ENCODE measurements at places on chromosomes 3 and 15.
A peak's percentile ranks its signal among the peaks of the same experiment; 100 is the strongest.

DNA sequence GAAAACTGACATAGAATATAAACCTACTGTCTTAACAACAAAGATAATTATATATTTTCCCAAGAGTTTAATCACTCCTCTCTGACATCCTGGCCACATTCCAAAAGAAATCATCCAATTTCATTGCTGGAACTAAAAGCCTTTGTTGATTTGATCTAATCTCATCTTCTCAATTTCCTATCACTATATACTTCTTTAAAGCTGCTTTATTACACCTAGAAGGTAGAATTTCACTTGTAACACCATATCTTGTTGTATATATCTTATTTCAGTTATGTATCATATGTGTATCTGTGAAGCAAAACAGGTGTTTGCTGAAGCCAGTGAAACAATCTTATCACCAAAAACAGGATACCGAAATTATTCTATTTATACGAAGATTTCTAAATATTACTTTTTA is 740.2 kb downstream of the ROBO1 start:
- DNase-seq, result no peak

- no peak for DNase-seq
Observed at GRCh38 chr3:62892951-62893350, 17.7 kb upstream of the CADPS start.

- DNase-seq, result no peak
Observed at GRCh38 chr3:159158213-159158612, 356.4 kb downstream of the MFSD1 start.

DNA sequence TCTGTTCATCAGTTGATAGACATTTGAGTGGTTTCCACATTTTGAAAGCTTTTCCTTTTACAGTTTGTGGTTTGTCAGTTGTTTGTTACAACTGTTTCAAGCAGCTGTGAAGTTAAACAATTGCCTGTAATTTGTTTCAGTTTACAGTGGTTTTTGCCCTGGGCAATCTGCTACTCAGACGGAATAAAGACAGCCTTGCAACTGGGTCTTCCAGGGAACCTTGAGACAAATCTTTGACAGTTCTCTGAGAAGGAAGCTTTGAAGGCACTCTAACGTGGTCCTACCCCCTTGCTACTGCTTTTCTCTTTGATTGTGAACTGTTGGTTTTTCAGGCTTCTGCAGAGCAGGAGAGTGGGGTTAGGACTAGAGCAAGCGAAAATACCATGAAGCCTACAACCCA is 28.0 kb downstream of the LRRC28 start:
- DNase-seq, result no peak

DNA sequence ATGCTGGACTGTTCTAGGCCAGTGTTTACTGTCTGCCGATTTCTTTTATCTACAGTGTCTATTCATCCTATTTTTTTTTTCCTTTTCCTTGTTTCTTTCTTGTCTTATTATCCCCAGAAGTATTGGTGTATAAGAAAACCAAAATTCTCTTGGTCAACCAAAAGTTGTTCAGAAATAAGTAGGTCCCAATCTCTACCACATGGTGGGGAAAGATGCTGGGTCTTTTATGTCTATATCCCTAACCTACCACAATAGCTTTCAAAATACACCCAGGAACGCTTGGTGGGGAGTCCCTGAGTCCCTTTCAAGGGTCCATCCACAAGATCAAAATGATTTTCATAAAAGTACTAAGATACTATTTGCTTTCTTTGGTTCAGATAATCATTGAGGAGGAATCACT is 225.6 kb downstream of the CLSTN2 start:
- DNase-seq, result no peak

GRCh38 chr3:15557511-15557946 is 36.0 kb upstream of the COLQ start:
- peak; percentile 63 for DNase-seq

DNA sequence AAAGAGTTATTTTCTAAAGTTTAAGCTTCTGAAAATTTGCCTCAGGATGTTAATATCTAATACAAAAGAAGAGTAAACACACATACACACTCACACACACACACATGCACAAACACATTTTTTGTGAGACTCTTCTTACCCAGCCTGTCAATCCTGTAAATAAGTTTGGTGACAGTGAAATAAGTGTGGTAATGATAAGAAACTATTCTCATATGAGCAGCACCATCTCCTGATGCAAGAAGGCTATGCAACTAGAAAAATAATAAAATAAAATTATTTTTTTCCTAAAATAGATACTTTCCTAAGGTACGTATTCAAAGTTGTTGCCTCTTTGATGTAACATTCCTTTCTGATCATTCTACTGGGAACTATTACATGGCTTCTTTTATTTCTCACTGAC is 155.1 kb downstream of the MECOM start:
- no peak for DNase-seq

- DNase-seq, result no peak
Observed at GRCh38 chr3:120823156-120823555, 80.6 kb downstream of the GTF2E1 start.

- DNase-seq, result no peak
Observed at GRCh38 chr15:48109856-48110531, 10.8 kb upstream of the SLC24A5 start.

GRCh38 chr3:94028093-94028837 is at the start of gene STX19:
TSS of gene STX19 (minus strand) at chr3:94028597. CDS start at chr3:94015269, 13,328 bp downstream.
- no peak for DNase-seq

- no peak for DNase-seq
Observed at GRCh38 chr3:189316296-189317019, 144.7 kb downstream of the TPRG1 start.

- no peak for DNase-seq
Observed at GRCh38 chr3:64234571-64234970, 9.3 kb upstream of the PRICKLE2 start.

DNA sequence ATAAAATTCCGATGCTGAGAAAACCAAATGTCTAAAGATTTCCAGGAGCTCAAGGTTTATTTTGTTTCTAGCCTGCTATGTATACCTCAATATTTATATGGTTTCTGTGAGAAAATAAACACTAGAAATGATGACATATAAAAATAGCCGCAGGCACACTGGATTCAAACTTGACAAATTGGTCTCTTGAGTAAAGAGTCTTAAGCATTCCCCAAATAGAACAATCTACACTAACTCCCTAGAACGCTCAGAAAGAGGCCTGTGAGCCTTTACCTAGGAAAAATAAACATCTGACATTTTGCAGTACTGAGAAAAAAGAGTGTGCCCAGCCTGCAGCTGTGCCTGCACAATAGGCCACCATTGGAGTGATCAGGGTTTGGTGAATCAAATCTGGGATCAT is 75.2 kb downstream of the NEK10 start:
- no peak for DNase-seq

DNA sequence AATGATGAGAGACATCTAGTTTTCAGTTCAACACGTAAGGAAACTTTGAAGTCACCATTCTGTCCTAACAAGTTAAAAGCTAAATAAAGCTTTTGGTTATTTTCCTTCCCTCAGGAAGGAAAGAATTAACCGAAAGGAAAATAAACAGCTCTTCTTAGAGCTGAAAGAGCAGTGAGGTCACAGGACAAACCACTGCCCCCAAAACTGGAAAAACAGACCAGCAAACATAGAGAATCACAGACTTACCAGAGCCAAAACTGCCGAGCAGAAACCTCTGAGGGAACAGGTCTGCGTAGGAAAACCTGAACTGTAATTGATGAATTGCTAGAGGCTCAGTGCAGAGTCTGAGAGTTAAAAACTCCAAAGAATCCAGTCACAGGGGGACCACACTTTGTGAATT is 14.7 kb downstream of the USP50 start:
- DNase-seq, result no peak

DNA sequence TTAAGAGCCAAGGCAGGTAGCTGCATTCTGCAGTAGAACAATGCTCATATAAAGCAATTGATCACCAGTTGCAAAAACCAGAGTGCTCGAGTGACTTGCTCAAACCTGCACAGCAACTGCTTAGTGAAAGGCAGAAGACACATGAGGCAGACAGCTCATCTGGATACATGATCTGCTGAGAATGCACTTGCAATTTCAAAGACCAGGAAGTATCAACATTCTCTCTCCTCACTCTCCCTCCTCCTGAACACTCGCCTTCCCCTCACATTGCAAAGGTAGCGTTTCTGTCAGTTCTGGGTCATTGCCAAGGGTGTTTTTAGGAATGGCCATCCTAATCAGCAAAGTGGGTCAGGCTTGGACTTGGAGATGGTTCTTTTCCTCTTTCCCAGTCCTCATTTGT is 61.0 kb downstream of the BFSP2 start:
- DNase-seq, result no peak

DNA sequence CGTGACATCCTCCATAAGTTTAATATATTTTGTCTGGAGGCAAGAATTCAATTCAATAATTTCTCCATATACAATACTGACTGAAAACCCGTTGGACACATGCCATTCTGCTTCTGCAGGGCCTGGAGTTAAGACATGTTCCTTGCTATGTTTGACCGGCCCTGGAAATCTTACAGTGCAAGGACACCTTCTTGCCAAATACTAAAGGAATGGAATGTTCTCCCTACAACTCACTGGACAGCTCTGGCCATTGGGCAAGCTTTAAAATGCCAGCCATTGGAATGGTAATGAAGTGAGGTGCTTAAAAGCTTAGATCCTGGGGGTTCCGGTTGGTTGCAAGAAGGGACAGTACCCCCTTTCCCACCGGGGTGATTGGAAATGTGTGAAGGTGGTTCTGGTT is 329.8 kb upstream of the PROK2 start:
- no peak for DNase-seq

- no peak for DNase-seq
Observed at GRCh38 chr15:82371656-82372055, 22.4 kb upstream of the GOLGA6L10 start.

GRCh38 chr3:73835945-73836344 is 211.2 kb upstream of the PDZRN3 start:
- no peak for DNase-seq

DNA sequence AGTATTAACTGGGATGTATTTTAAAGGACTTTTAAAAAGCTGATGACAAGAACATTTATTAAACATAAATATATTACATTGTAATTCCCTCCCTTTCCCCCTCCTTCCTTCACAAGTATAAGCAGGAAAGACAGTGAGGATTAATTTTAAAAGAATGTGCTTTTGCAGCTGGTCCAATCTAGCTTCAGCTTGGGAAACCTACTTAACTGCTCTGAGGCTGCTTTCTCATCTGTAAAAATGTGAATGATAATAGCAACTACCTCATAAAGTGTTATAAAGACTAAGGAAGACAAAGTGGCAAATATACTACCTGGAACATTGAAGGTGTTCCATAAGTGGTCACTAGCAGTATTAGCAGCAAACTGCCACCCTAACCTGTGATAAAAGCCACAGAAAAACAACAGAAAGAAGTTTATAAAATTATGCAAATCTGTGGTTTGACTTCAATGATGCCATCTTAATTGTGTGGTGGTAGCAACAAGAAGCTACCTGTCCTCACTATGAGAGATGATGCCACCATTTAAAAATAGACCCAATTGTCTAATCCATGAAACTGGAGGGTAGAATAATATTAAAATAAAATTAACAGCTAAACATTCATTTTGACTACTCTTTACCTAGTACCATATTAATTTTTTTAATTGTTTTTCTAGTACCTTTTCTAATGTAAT is 20.0 kb downstream of the DHX36 start:
- no peak for DNase-seq

DNA sequence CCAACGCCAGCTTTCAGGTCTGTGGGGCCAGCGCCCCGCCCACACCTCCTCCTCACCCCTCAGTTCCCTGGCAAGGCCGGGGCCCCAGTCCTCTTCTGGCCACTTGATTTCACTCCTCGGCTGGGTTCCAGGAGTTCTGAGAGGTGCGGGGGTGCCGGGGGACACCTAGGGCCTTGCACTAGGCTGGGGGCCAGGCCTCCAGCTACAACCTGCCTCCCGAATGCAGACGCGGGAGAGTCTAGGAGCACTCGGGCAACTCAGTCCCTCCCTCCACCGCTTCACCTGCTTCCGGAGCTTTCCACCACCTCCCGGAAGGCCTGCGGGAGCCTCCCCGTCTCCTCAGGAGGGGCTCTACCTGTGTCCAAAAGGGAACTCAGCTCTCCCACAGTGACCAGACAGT is 35.6 kb downstream of the TNK2 start:
- DNase-seq, result no peak

DNA sequence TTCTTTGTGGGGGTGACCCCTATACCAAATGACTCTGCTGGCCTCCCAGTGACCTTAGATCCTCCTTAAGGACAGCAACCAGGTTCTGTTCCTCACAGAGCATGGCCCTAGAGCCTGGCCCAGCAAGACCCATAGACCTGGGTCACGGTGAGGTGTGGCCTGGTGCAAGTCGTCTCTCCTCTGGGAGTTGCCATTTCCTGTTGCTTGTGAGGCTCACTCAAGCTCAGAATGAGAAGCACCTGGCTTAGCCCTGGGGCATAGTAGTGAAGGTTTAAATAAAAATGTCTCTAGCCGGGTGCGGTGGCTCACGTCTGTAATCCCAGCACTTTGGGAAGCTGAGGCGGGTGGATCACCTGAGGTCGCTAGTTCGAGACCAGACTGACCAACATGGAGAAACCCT is 131.3 kb downstream of the SMAD6 start:
- DNase-seq, result no peak

DNA sequence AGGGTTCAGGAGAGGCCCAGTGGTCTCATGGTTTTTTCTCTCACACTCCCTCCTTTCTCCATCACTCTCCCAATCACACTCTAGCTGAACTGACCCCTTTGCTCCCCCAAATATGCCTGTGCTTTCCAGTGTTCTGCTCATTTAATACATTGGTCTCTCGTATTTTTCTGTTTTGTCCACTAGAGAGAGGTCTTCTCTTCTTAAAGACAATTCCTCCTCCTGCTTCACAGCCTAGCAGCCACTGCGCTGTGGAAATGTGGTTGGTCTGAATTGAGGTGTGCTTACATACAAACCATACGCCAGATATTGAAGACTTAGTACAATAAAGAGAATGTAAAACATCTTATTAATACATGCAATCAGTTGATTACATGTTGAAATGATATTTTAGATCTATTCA is 60.6 kb upstream of the XCR1 start:
- no peak for DNase-seq

GRCh38 chr15:71753346-71753745 is 57.0 kb upstream of the NR2E3 start:
- no peak for DNase-seq

DNA sequence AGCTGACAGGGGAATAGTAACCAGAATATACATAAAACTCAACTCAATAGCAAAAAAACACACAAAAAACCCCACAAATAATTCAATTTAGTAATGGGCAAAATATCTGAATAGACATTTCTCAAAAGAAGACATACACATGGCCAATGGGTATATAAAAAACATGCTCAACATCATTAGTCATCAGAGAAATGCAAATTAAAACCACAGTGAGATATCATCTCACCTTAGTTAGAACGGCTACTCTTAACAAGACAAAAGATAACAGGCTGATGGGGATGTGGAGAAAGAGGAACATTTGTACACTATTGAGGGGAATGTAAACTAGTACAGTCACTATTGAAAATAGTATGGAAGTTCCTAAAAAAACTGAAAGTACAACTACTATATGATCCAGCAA is 678.6 kb downstream of the MECOM start:
- no peak for DNase-seq

DNA sequence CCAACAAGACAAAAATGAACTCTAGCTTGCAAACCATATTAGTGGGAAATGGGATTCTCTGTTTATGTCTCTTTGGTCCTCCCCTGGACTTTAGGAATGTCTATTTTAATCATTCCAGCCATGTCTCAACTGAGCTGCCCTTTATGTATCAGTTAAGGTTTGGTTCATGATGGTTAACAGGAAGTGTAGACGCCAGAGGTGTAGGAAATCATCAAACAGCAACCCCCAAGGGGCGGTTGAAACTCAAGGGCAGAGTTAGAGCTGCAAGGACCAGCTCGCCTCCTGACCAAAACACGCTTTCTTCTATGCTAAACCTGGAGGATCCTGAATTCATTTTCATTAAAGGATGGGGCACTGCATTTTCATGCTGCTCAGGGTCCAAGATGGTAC is 53.7 kb upstream of the HEG1 start:
- no peak for DNase-seq

GRCh38 chr15:80246425-80246894 is 5.6 kb downstream of the CTXND1 start:
- no peak for DNase-seq
